ENCODE measurements at places on chromosomes 5 and 9.

GRCh38 chr5:77172713-77173328 lies 37.7 kb upstream of the PDE8B start:
- no peak for DNase-seq

DNA sequence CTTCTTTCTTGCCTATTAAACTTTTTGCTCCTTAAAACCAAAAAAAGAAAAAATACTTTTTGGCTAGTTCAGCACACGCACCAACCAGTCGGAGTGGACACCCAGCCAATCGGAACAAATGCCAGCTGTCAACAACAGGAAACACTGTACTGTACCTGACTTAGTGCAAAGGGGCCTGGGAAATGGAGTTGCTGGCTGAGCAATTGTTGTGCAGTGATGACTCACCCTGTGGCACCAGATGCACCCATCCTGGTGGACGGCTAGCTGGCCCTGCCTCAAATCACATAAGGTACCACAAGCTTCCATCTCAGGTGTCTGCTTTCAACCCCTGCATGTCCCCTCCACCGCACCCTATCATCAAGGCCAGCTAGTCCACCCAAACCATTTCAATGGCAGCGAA lies 20.9 kb downstream of the FOXE1 start:
- no peak for DNase-seq

DNA sequence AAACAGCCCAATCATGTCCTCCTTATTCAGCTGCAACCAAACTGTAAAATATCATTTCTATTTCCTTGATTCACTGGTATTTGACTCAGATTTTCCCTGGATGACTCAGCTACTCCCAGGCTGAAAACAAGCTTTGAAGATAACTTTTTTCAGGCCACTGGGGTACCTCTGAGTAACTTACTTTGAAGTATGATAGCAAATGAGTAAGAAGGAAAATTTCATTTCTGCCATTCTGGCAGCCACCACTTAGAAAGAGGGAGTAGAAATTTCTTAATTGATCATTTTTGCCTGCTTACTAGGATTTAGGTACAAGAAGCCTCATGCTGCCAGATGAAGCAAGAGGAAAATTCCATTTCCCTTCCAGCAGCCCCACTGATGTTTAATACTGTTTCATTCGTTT lies 247.4 kb downstream of the PRELID2 start:
- DNase-seq: no peak

GRCh38 chr5:173310861-173311785 lies 17.1 kb downstream of the STC2 start:
- DNase-seq: no peak

- DNase-seq: no peak
Measured at GRCh38 chr9:91059713-91060112, 258.1 kb downstream of the SYK start.

- no peak for DNase-seq
Measured at GRCh38 chr5:172373680-172374079, 80.6 kb downstream of the SH3PXD2B start.

- no peak for DNase-seq
Measured at GRCh38 chr9:83106263-83106662, 43.3 kb upstream of the RASEF start.

GRCh38 chr5:60672693-60673264 lies 27.2 kb downstream of the DEPDC1B start:
- no peak for DNase-seq

DNA sequence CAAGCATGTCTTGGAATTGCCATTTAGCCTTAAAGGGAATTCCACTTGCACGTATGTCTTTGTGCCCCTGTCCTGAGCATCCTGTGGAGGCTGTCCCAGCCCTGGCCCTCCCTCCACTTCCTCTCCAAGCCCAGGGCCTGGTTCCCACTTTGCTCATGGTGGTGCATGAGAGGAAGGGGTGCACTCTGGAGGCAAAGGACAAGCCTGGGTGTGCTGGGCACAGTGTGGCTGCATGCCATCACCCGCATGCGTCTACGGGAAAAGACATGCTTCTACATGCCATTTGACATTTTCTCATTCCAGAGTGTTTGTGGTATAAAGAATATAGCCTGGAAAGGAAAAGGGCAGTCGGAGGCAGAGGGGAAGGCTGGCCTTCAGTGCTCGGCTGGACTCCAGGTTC lies 7.2 kb upstream of the IRX2 start:
- DNase-seq: no peak

DNA sequence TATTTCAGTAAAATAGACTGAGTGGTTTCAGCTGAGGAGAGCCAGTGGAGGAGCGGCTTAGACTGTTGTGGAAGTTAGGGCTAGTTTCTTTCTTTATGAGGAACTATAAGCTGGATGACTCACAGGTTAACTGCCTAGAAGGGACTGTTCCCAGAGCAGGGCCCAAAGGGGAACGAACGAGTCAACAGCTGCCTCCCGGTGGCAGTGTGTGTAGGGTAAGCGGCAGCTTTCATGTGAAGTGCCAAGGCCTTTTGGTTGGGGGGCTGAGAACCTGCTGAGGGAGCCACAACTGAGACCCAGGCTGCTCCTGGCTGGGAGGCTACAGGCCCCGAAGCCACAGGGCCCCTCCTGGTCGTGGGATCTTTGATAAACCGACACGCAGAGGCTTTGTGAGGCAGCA lies 7.0 kb downstream of the SQSTM1 start:
- no peak for DNase-seq

DNA sequence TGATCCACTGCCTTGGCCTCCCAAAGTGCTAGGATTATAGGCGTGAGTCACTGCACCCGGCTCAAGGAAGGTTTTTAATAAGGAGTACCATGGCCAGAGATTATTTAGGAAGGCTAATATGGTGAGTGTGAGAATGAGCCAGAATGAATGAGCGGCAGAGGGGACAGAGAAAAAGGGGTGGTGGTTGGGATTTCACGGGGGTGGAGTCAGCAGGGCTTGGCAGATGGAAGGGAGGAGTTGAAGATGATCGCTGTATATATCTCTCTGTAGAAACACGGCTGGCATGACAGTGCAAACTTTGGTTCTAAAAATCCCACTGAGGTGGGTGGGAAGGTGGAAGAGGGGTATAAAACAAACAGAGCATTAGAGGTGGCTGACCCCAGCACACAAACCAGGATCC lies 176.7 kb upstream of the TBC1D2 start:
- DNase-seq: no peak

- DNase-seq: no peak
Measured at GRCh38 chr9:99130069-99130468, 25.2 kb downstream of the TGFBR1 start.

DNA sequence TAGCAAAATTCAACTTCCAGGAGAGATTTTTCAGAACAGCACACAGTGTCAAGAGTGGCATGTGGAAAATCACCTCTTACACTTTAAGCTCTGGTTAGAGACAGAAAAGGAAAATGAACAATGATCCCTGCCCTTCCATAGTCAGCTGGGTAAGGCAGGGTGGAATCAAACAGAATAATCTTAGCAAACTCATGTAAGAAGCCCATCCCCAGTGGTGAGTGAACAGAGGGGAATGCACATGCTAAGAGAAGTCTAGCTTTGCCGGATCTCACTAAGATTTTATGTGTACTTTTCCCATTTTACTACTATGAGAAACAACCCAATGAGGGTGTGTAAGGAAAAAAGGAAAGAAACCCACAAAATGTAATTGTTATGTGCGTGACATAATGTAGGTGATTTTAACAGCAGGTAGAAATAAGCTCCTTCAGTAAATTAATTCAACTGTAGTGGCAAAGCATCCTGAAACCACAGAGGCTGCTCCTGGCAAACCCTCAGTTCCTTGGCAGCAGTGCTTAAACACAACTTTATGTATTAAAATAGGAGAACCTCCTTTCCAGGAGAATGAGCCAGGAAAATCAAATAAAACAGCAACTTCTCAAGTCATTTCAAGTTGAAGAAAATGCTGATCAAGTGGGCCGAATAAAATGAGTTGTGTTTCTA lies 366.0 kb upstream of the TRPC7 start:
- DNase-seq: no peak

- DNase-seq: no peak
Measured at GRCh38 chr5:45252978-45253377, 443.2 kb downstream of the HCN1 start.

GRCh38 chr5:129943936-129944335 lies 39.7 kb downstream of the CHSY3 start:
- no peak for DNase-seq

DNA sequence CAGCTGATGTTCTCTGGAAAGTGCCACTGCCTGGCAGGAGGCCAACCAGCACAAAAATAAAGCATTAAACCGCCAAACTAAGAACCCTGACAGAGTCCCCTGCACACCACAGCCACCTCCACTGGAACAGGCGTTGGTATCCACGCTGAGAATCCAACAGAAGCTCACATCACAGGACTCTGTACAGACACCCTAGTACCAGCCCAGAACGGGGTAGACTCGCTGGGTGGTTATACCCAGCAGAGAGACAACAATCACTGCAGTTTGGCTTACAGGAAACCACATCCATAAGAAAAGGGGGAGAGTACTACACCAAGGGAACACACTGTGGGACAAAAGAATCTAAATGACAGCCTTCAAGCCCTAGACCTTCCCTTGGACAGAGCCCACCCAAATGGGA lies 15.0 kb upstream of the POU5F2 start:
- no peak for DNase-seq

GRCh38 chr9:70983723-70984295 lies 137.6 kb downstream of the TRPM3 start:
- DNase-seq: no peak

- DNase-seq: no peak
Measured at GRCh38 chr5:55600086-55600485, 65.3 kb upstream of the PLPP1 start.

DNA sequence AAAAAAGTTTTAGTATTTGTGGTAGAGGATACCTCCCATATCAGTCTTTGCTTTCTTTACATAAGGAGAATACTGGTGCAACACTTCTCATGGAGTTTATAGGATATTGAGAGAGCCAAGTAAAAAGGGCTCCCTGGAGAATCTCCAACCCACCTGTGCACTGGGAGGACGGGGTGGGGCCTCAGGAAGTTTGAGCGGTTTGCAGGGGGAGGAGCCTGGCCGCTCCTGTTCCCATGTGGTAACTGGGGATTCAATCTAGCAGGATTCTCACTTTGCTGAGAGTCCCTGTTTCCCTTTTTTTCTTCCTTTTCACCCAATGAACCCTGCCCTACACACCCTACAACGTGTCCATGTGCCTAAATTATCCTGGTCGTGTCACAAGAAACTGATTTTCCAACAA lies 82.8 kb downstream of the APTX start:
- DNase-seq: no peak

DNA sequence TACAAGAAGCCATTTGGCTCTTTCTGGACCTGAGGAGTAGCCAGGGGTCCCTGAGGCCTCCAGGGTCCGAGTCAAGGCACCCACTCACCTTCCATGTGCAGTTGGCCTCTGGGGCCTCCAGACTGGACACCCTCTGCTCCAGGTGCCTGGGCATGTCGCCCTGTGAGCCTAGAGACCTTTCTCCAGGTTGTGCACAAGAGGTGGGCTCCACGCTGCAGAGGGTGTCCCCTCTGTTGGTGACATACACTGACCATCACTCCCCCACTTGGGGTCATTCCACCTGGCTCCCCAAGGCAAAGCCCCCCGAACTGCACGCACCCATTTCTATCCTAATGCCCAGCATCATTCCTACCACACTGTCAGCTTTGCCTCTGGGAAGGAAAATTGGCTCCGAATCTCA lies 48.8 kb downstream of the RASGEF1C start:
- no peak for DNase-seq

- no peak for DNase-seq
Measured at GRCh38 chr5:74542482-74542881, 98.0 kb downstream of the ENC1 start.

GRCh38 chr9:129476821-129477611 lies 143.9 kb downstream of the C9orf50 start:
- DNase-seq: no peak

DNA sequence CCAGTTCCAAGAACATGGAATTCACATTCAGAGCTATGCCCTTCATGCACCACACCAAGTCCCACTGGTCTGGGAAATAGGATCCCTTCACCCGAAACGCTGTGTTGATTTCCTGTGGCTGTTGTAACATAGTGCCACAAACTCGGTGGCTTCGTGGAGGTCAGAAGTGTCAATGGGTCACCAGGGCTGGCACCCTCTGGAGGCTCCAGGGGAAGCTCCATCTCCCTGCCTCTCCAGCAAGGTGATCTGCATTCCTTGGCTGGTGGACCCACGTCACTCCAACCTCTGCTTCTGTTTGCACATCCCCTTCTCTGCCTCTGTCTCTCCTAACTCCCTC lies 28.9 kb upstream of the ALDH1B1 start:
- no peak for DNase-seq
